ENCODE measurements at places on chromosomes 2 and 18.

GRCh38 chr18:36376361-36376760, 78.8 kb downstream of the FHOD3 start:
- DNase-seq = no peak

DNA sequence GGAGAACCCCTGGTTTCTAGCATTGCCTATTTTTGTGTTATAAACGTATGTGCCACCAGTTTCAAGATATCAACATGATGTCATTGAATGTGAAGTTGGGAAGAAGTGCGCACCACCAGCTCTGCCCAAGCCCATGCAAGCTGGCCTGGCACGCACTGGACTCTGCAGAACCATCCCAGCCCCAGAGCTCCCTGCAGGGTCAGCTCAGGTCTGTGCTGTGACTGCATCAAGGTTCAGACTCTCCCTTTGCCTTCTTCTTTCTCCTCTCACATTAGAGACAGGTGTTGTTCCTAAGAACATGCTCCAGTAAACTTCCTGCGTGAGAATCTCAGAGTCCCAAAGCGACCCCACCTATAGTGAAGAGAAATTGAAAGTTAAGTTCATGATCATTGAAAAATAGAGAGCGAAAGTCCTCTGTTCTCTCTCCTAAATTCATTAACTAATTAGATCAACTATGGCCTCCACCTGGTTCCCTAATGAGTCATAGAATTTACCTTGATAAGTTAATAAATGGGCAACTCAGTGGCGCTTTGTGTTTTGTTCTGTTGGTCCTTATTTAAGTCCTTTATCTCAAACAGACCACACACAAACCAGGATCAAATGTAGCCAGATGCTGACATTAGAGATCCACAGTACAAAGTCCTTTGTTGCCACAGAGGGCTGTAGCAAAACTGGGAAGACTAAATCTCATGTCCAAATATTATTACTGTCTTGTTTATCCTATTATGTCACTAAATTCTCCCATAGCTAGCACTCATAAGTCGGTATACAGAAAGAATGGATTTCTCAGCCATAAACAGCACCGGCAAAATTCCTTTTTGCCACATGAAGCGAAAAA, 432.3 kb downstream of the STK39 start:
- DNase-seq = no peak

GRCh38 chr2:195202163-195202845, 454.7 kb upstream of the SLC39A10 start:
- no peak for DNase-seq

- DNase-seq = peak; percentile 67
These were observed 13.0 kb upstream of the FAHD2A start for GRCh38 chr2:95389245-95390119.

GRCh38 chr18:76530846-76531245, 35.8 kb upstream of the ZNF516 start:
- DNase-seq = no peak

DNA sequence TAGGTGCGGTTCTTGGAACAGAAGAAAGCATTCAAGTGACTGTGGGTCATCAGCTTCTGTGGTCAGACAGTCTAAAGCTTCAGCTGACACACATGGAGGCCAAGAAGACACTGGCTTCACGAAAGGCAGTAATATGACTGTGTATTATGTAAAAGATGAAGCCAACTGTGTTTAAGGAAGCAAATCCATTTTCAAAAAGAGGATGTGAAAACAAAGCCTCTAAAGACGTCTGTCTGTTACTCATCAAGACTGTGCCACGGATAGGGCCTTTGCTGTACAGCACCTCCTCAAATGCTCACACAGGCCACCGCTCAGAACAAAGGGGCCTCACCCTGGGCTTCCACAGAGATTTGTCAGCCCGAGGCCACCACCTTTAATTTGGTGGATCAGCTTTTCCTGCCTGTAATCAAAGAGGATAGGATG, 21.1 kb upstream of the TMEM163 start:
- no peak for DNase-seq

DNA sequence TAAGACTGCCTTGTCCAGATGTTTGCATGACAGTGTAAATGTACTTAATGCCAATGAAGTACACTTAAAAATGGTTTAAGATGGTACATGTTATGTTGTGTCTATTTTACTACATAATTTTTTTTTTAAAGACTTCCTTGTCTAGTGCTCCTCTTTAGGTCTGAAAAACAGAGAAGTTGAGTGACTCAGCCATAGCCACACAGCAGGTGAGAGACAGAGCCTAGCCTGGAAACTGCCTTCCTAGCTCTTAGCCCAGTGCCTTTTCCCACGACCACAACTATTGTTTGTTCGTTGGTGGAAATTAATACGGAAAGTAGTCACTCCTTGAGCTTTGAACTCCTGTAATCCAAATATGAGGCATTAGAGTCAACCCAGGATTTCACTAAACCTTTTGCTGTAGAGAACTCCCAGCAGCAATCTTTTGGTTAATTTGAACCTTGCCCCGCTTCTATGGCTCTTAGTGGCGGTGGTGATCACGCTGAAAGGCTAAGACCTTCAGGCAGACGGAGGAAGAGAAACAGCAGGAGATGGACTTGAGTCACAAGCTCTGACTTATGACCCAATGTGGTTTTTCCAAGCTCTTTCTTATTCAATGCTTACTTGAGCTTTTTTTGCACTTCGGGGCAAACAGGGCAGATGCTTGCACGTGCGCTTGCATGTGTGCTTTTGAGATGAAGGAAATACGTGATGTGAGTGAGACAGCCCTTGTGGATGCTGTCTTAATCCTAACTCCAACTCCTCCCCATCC, 21.2 kb downstream of the TRIB2 start:
- no peak for DNase-seq

- no peak for DNase-seq
These were observed 49.5 kb downstream of the PLEKHB2 start for GRCh38 chr2:131154647-131155046.

DNA sequence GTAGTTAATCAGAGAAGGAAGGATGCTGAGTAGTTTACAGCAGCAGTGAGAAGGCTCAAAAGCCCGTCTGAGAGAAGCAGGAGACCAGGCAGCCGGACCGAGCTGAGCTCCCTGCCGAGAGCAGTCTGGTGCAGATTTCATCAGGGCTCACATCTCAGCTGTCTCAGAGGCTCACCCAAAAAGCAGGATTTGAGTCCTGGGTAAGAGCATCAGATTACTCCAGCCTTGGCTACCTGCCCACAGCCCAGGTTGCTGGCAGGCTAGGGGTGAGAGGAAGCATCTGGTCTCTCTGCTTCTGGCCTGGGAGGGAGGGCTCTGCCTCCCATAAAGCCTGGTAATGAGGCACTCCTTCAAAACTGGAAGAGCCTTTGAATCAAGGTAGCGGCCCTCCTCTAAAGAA, 140.5 kb downstream of the ST6GAL2 start:
- no peak for DNase-seq

- no peak for DNase-seq
These were observed 36.6 kb downstream of the SPRED2 start for GRCh38 chr2:65395621-65396347.

GRCh38 chr2:7676714-7677113, 759.5 kb downstream of the RNF144A start:
- DNase-seq = no peak

DNA sequence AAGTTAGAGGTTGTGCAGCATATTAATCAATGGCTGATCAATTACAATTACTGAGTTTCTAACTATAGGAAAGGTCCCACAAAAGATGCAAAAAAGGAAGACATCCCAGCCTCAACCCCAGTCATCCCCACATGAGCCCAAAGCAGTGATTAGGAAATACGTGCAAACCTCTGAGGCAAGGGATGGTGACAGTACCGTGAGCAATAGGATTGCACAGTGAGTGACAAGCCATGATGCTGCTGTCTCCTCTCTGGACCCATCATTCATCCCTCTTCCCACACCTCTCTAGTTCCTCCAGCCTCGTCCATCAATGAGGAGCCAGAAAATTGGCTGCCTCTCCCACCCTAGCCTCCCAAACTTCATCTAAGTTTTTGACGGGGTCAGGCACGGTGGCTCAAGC, 4.0 kb upstream of the SLC11A1 start:
- no peak for DNase-seq

GRCh38 chr2:241355983-241356870, at the start of gene FARP2:
FARP2 (plus strand) TSS chr2:241356285; CDS start chr2:241373108, 16,823 bp downstream.
- peak; percentile 96 for DNase-seq

DNA sequence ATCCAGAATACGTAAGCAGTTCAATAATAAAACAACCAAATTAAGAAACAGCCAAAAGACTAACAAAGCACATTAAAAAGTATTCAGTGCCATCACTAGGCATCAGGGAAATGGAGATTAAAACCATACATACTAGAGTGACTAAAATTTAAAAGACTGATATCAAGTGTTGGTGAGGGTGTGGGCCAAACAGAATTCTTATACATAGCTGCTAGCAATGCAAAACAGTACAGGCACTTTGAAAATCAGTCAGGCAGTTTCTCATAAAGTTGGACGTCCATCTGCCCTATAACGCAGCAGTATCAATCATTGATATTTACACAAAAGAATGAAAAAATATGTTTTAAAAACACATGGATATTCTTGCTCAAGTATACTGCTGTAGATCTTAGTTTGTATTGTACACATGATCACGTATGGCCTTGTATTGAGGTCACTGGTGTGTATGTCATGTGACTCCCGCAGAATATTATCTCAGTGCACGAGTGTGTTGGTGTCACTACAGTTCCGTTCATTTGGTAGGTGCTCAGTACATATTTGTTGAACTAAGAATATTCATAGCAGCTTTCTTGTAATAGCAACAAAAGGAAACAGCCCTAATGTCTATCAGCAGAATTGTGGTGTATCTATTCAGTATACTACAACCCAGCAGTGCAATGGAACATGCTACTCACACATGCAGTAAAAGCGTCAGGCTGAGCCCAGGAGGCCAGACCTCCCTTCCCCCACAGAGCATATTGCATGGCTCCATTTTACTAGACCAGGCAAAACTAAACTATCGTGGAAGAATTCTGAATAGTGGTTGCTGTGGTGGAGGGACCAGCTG, 28.6 kb downstream of the ZNF407 start:
- DNase-seq = no peak

GRCh38 chr18:49017813-49018553, 67.2 kb upstream of the SMAD7 start:
- DNase-seq = peak; percentile 14

DNA sequence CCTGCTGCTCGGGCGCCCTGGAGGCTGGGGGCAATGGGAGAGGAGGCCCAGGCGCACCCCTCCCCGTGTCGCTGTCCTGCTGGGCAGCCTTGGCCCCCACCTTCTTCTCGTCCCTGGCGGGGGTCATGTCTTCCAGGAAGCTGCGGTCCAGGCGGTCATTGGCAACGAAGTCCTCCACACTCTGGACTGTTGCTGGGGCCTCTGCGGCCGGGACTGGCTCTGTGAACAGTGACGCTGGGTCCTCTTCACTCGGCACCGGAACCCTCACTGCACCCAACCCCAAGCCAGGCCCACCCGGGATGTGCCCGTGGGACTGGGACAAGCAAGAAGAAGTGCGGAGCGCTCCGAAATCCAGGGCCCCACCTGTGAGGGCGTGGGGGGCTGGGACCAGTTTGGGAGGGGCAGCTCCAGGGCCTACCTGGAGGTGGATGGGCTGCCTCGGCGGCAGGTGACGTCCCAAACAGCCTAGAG, 308.0 kb downstream of the CCDC74A start:
- no peak for DNase-seq

- no peak for DNase-seq
These were observed 108.7 kb downstream of the EN1 start for GRCh38 chr2:118738524-118739308.

GRCh38 chr2:212863185-212863588, 288.2 kb downstream of the IKZF2 start:
- DNase-seq = peak; percentile 39

DNA sequence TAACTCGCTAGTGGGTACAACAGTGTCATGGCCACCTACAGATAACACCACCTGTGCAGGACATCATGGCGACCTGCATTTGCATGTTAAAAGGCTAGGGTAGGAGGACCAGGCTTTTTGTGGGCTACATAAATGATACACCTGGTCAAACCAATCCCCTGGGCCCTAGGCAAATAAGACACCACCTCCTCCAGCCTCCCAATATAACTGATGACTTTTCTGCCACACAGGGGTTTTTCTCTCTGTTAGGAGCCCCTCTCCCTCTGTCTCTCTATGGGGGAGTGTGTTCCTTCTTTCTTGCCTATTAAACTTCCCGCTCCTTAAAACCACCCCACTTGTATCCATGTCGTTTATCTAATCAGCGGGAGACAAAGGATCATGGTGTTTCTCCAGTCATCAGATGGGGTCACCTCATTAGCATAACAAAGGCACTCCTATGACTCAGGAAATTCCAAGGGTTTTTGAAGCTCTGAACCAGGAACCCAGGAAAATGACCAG, 10.8 kb upstream of the BUB1 start:
- DNase-seq = no peak

DNA sequence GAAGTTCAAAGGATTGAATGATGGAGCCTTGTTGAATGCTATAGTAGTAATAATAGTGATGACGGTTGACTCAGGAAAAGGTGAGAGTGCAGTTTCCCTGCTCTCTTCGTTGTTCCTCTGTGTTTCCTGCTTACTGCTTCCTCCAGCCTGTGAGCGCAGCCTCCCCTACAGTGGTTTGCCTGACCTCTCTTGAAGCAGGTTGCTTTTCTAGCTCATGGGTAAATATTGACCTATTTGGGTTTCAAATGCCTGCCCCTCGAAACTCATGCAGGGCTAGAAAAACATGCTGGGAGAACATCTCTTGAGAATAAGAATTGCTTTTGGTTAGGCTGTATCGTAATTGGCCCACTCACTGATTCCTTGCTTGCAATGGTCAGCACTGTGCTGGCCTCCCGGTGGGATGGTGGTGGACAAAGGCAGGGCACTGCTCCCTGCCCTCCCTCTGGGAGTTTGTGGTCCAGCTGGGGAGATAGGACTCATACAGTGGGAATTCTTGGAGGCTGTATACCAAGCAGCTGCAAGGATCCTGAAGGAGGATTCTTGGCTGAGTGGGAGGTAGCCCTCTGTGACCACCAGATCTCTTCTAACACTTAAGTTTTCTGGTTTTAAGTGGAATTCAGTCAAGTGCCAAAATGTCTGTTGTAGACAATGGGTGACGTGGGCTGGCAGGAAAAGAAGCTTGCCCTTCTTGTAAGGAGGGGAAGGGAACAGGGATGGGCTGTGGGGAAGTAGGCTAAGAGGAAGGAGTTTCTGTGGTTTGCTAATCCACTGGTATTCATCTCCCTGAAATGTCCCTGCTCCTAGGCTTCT, 5.4 kb upstream of the RNF181 start:
- DNase-seq = no peak

GRCh38 chr2:139917690-139918384, 1137.6 kb upstream of the NXPH2 start:
- no peak for DNase-seq

Measured in activated T-cell treated with anti-CD3 and anti-CD28 coated beads, Interleukin-2, amount 50 U/mL, for 48 hours (primary cell).